Type B pancreatic cell (in vitro differentiated cells): ENCODE measurements at places on chromosomes 5 and 9.
A peak's percentile ranks its signal among the peaks of the same experiment; 100 is the strongest.

DNA sequence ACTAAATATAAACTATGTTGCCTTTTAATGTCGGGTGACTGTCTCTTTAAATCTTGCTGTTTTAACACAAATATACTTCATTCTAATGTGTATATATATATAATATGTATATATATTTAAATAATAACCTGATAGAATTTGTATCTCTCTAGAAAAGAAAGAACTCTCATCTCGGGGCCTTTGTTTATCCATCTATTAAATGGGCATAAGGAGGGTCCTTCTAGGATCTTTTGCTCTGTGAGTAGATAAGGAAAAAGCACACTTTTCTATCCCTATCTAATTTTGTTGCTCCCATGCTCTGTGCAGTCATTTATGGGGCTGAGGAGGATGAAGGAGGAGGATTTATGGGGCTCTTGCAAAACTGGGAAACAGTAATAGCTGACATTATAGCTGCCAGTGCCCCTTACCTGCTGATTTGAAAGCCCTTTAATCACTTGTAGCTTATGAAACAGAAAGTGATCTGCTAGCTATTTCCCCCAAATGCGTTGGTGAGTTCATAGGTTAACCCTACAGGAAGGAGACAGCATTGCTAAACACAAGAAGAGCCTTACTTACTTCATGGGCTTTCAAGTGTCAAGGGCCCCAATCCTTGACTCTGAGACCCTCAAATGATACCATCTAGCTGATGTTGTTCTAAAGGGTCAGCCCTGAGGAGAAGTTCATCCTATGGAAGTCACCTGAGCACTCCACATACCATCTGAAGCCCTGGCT, 5.8 kb upstream of the PPARGC1B start:
- H3K27me3 ChIP-seq: peaks cover 24% of the 10 kb centered on the region
- no peak overlapping the region for H3K4me3 ChIP-seq
- H3K36me3 ChIP-seq: no peaks in the 10 kb centered on the region
- no peak for DNase-seq

DNA sequence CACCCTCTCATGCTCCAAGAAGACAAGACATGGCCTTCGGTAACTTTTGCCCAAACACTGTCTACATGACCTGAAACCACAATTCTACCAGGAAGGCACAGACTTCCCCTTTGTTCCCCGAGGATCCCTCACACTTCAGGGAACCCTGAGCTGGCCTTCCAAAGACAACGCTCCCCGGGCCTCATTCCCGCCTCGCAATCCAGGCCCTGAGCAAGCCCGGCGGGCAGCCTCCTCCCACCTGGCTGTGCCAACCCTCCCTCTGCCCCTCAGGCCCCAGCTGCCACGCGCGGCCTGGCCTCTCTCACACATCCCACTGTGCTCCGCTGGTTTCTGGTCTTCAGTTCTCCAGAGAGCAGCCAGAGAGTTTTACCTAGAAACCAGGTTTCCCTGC, 7.3 kb downstream of the QSOX2 start:
- peak overlapping the region; percentile 34 for H3K27ac ChIP-seq
- no peaks in the 10 kb centered on the region for H3K27me3 ChIP-seq
- no peak overlapping the region for H3K4me3 ChIP-seq
- H3K4me1 ChIP-seq: peaks cover 15% of the 10 kb centered on the region

- H3K27me3 ChIP-seq: no peaks in the 10 kb centered on the region
- H3K4me3 ChIP-seq: no peak overlapping the region
- H3K27ac ChIP-seq: no peak overlapping the region
- H3K36me3 ChIP-seq: peaks cover 8% of the 10 kb centered on the region
- peaks cover 29% of the 10 kb centered on the region for H3K4me1 ChIP-seq
- DNase-seq: no peak
Observed at GRCh38 chr5:73945505-73945904, 319.5 kb downstream of the ARHGEF28 start.

DNA sequence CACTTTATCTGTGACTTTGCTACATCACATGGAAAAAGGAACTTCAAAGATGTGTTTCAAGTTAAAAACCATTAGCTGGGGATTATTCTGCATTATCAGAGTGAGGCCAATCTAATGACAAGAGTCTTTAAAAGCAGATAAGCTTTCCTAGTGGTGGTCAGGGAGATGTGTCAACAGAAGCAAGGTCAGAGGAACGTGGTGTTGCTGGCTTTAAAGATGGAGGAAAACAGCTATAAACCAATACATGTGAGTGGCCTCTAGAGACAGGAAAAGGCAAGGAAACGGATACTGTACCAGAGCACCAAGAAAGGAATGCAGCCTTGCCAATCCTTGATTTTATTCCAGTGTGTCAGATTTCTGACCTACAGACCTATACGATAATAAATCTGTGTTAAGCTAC, 204.2 kb downstream of the TAF11L14 start:
- H3K36me3 ChIP-seq: no peaks in the 10 kb centered on the region
- DNase-seq: no peak
- no peaks in the 10 kb centered on the region for H3K4me1 ChIP-seq
- no peak overlapping the region for H3K27ac ChIP-seq
- H3K27me3 ChIP-seq: no peaks in the 10 kb centered on the region
